ENCODE measurements at places on chromosomes 11 and 22.
A peak's percentile ranks its signal among the peaks of the same experiment; 100 is the strongest.

GRCh38 chr11:3674189-3674588 is 3.0 kb upstream of the CHRNA10 start:
- DNase-seq, result no peak

- DNase-seq, result no peak
These were observed 1393.4 kb downstream of the BRD1 start for GRCh38 chr22:48434156-48434867.

- DNase-seq, result peak; percentile 60
These were observed 327.6 kb upstream of the PLET1 start for GRCh38 chr11:112588252-112588694.

GRCh38 chr22:25403284-25403810 is 161.1 kb upstream of the GRK3 start:
- no peak for DNase-seq

DNA sequence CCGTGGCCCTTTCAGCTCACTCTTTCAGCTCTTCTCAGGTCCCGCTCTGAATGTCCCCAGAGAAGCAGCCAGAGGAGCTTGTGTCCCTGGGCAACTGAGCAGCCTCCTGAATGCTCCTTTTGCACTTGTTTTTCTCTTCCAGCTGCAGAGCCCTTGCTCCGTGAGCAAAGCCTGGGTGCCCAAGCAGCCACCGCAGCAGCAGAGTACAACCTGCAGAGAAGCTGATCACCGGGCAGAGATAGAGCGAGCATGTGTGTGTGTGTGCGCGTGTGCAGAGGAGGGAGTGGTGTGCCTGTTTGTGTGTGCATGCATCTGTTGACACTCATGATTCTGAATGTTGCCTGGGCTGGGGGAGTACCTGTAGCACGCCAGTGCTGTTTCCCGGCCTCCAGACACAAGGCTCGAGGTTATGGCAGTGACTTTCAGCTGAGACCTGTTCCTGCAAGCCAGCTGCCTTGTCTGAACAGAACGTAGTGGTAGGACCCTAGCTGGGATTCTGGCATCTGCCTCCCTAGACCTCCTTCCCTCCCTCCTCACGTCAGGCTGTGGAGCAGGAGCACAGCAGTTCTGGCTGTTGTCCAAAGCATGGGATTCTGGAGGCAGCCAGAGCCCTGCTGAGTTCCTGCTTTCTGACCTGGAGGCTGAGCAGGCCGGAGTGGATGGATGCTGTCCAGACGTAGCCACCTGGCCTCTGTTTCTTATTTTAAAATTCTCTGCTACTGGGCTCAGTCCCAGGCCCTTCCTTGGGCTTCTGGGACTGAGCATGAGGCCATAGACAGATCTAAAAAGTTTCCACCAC is 4.5 kb upstream of the MAPK8IP1 start:
- DNase-seq, result no peak

- DNase-seq, result no peak
These were observed 250.3 kb downstream of the BRD1 start for GRCh38 chr22:49577168-49578060.

DNA sequence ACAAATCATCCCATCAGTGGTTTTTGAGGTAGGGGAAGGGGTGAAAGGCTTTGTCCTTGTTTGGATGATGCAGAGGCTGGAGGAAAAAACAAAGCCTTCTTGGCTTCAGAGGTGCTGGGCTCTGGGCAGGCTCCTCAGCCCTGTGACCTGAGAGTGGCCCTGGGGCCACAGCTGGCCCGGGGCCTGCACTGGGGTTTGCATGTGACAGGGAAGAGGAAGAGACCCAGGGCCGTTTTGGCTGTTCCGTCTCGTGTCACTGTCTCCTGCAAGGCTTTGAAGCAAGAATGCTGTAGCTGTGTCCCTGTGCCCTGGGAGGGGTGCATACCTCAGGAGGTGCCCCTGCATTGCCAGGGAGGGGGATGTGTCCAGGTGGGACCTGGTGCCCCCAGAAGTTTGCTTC is 12.6 kb downstream of the ARHGAP8 start:
- DNase-seq, result no peak

DNA sequence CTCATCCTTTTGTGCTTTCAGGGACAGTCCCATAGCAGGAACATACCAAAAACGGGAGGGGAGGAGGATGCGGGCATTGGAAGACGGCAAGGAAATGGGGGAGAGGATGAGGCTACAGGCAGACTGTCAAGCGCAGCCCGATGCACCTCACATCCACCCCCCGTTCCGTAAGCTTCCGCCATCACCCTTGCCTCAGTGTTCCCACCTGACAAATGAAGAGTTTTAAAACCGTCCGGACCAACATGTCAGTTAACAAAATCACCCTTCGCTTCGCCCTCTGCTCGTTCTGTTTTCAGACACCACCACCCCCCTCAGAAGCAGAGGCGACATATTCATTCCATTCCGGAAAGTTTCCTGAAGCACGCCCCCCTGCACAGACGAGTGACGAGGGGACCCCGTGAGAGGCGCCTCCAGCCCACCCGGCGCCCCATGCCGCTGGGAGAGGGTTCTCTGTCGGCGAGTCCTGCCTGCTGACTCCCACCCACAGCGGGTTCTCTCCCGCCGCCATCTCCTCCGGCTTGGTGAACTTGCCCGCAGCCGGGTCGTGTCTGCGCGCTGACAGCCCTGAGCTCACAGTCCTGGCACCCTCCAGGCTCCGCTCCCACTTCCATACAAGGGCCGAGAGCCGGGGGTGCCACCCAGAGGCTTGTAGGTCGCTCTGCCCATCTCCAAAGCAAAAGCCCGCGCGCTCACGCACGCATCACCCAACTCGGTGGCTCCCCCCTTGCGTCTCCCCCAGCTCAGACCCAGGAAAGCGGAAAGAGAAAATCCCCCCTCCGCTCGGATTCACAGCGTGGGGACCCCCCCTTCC is 1.5 kb downstream of the IGSF9B start:
- no peak for DNase-seq

DNA sequence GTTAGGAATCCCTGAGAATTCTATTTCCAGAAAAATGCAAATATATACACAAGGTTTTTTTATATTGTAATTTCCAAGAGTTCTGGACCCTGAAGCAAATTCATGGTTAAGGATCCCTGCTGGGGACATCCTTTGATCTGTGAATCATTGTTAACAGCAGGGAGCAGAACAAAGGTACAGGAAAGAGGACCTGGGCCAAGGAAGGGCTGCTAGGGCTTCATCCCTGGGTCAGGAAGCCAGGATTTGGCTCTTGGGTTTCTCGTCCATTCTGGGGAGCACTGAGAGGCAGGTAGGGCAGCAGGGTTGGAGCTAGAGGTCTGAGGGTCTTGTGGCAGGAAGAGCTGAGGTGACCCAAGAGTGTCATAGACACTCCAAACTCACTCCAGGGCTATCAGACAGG is 10.2 kb upstream of the OAF start:
- DNase-seq, result no peak

GRCh38 chr11:60056349-60056969 is at the start of gene MS4A3:
Gene MS4A3, plus strand, starts transcription at chr11:60056665. Its CDS starts 4,496 bp downstream, at chr11:60061161.
- DNase-seq, result peak; percentile 99

DNA sequence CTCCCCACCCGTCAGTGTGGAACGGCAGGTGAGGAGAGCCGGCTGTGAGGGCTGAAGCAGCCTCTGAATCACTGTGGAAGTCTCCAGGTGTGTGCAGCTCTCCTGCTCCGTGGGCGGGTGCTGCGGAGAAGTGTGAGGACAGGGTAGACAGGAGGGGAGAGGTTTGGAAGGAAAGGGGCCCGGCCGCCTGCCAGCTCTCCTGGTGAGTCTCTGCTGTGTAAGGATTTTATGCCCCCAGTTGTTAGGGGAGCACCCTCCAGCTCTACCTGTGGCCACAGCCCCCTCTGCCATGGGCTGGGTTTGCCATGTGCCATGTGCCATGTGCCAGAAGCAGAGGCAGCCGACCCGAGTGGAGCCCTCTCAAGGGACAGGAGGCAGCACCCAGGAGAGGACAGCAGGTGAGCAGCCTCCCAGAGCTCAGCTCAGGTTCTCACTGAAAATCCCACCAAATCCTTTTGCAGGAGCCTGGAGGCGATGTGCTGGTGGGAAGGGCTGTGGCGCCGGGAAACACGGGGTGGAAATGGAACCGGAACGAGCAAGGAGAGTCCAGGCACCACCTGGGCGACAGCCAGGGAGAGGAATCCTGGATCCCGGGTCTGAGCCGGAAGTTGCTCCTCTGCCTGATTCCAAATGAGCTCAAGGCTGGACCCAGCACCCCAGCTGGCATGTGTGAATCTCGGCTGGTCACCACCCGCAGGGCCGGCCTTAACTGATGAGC is 804.4 kb downstream of the BRD1 start:
- DNase-seq, result no peak

GRCh38 chr11:24515632-24516031 is 18.8 kb downstream of the LUZP2 start:
- DNase-seq, result no peak

DNA sequence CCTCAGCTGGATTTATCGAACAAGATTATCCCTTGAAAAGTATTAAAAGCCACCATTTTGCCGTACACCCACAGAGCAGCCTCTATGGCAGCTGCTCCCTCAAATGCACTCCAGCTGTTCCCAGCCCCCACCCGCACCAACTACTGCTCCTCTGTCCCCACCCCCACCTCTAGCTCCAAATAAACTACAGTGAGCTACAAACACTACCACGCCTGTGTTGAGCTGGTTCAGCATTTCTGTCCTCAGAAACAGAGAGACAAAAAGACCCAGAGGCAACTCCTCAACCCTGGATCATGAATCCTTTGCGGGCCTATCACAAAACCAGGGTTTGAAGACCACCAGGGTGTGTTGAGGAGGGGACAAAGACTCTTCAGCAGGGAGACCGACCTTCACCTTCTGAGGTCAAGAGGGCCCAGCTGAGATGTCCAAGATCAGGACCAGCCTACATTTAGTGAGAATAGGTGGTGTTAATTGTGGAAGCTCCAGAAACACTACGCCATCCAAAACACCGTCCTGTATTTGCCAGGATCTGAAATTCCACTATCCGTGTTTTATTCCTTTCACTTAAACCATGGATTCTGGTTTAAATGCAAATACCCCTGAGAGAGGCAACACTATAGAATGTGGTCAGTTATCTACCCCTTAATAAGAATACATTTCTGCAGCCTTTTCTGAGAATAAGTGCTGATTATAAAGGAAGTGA is 195.9 kb downstream of the DSCAML1 start:
- DNase-seq, result no peak

GRCh38 chr11:30282289-30282631 is 40.6 kb upstream of the ARL14EP start:
- DNase-seq, result no peak

DNA sequence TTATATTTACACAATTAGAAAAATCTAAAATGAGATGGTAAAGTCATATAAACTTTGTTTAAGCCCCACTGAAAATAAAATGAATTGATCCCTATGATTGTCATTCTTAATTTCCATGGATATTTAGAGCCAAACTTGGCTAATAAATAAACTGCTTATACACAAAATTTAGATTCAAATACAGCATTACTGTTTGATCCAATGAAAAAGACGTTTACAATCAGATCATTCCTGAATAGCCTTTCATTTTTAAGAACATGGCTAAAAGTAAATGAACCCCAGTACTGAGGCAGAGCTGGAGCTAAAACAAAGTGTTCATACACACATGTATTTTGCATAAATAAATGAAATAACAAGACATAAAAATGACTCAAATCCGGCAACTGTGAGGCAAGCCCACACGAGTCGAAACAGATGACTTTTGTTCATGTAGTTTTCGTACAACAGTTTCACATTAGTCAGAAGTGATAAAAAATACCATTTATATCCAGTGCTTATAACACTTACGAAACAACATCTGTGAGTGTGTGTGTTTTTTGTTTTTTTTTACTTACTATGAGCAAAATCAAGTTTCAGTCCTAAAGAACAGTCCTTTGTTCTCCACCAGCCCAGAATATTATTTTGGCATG is 386.5 kb downstream of the SOX6 start:
- no peak for DNase-seq

DNA sequence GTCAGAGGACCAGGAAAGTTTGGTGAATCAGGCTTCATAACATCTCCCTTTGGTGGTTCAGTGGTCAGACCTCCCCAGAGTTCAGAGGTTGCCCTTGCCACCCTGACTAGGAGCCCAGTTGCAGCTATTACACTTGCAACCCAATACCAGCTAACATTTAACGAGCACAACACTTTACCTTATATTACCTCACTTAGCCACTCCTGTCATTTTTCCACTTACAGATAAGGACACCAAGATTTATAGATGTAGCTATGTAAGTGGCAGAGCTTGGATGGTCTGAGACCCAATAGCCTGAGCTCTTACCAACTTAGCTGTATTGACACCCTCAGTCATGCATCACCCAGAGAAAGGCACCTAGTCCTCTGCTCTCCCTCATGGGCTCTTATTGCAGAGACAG is 234.7 kb downstream of the INSC start:
- DNase-seq, result no peak

DNA sequence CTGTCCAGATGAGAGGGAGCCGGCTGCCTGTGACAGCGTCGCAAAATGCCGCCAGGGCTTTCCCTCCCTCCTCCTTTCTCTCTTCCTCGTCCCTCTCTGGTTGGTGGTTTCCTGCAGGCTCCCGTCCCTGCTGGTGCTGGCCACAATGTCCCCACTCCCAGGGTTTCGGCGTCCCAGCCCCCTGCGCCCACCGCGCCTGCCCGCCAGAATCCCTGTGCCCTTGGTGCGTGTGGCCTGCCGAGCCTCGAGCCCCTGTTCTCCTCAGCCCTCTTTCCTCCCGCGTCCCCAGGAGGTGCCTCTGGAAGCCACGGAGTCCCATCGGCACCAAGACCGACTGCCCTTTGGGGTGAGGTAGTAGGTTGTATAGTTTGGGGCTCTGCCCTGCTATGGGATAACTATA is 37.9 kb upstream of the PPARA start:
- DNase-seq, result no peak

DNA sequence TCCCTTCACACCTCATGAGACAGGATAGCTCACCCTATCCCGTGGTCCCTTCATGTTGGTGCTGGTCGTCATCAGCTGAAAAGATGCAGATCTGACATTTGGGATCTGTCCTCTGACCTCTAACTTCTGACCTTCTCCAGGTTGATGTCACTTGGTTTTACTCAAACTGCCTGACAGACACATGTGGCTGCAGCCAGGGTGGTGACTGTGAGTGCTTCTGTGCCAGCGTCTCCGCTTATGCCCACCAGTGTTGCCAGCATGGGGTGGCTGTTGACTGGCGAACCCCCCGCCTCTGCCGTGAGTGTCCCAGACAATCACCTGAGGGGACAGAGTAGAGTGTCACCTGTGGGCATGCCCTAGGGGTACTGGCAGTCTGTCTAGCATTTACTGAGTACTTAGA is 49.7 kb downstream of the OTOG start:
- no peak for DNase-seq

- DNase-seq, result no peak
These were observed 1.5 kb downstream of the FHIP1B start for GRCh38 chr11:6232899-6233298.
